CD4-positive, alpha-beta T cell treated with Interleukin-15 for 4 hours (primary cell): ENCODE measurements at places on chromosomes 2 and 18.
A peak's percentile ranks its signal among the peaks of the same experiment; 100 is the strongest.

DNA sequence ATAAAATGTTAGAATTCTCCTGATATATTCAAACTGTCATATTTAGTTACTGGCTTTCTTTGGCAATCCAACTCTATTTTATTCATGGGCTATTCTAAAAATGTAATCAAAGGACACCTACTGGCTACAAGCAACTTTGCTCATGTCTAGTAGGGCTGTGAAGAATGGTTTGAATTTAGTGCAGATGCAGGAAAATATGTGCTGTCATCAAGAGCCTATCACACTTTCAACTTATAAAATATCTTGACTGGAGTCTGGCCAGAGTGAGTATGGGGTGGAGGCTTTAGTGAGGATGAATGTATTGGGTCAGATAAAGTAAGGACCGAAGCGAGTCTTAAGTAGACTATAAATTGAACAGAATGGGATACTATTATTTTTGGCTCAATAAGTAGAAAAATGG, 343.4 kb upstream of the SPRED2 start:
- DNase-seq = no peak

DNA sequence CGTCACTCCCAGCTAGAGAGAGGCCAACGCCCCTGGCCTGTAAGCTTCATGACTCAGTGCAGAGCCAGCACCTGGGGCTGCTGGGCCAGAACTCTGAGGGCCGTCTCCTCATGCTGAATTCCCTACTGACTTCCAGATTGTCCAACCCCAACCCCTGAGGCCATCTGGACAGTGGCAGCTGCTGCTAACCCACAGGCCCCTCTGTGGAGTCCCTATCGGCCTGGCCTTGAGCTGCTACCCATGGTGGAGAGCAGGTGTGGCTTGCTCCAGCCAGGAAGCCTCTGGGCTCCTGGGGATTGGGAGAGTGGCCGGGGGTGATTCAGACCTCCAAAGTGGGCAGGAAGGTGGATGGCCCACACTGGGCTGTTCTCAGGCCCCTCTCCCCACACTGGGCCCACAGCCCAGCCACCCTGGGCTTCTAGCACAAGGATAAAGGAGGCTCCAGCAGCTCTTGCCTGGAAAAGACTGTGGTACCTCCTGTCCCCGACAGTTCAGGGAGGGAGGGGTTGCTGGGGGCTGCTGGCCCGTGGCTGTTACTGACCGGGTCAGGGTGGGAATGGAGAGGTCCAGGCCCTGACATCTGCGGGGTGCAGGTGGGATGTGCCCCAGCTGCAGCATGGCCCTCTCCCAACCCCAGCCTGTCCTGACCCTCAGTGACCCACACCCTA, 8.2 kb downstream of the TEKT4 start:
- DNase-seq = no peak

GRCh38 chr2:119544075-119544938, at the start of gene CFAP221:
TSS of gene CFAP221 (plus strand) at chr2:119544449. CDS start at chr2:119546132, 1,683 bp downstream.
- no peak for DNase-seq

- DNase-seq = no peak
Observed at GRCh38 chr2:10125842-10126631, 3.5 kb downstream of the RRM2 start.

GRCh38 chr2:198375083-198375410, 570.7 kb downstream of the PLCL1 start:
- no peak for DNase-seq

DNA sequence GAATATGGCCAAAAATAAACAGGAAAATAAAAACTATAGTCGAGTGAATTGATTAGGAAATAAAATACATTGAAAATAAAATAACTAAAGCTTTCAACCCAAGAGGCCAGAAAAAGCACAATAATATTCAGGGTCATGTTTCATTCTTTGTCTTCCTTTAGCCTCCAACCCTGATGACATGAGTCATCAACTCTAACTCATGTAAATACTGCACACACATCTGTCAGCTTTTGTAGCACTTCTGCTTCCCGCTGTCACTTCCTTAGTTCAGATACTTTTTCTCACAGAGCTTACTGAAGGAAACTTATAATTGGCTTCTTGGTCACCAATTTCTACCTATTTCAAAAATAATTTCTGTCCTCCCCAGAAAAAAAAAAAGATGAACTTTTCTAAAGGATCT, 112.8 kb downstream of the UPP2 start:
- DNase-seq = no peak

- DNase-seq = peak; percentile 28
Observed at GRCh38 chr2:225008935-225009334, 33.3 kb downstream of the DOCK10 start.

DNA sequence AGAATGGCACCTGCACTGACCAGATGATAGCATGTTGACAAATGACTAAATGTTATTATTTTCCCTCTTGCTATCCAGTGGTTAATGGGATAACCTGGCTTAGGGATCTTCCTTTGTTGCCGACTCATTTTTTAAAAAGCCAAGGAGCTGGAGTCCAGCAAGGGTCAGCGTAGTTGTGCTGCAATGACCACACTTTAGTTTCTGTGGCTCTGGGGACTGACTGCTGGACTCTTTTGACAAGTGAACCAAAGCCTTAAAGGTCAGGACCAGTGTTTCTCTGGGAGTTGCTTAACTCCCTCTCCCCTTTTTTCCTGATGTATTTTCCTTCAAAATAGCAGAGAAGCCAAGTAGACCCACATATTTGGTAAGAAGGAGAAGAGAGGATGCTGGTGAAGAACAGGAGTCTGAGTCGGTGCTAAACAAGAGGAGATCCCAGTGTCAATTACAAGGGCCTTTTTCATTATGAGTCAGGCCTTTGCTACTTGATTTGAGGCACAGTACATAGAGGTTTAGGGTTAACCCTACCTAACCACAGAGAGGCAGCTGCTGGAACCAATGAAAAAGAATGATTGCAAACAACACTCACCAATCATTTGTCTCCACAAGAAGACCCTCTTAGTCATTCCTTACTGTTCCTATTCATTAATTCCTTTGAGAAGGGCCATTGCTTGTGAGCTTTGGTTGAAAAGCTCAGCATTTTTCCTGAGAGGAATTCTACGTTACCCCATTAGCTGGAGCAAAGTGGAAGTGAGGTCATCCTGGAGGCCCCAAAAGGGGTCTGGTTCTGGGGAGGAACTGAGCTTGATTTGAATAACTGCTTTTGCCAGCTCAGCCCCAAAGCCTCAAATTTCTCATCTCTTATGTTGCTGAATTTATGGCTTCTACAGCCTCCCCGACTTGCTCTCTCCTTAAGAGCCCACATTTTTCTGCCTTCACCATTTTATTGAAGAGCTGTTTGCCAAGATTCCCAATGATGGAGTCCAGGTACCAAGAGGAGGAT, 137.6 kb upstream of the HNMT start:
- DNase-seq = no peak

GRCh38 chr2:189267925-189268579, 88.5 kb upstream of the COL5A2 start:
- no peak for DNase-seq
